ENCODE measurements at places on chromosomes 5 and 9. TPM values are rescaled to one million over a fixed set of nuclear protein-coding genes. Genes with fewer than 3 reads are reported as not detected.

NCS1 gene
- total RNA-seq: 16.5 TPM

DNA sequence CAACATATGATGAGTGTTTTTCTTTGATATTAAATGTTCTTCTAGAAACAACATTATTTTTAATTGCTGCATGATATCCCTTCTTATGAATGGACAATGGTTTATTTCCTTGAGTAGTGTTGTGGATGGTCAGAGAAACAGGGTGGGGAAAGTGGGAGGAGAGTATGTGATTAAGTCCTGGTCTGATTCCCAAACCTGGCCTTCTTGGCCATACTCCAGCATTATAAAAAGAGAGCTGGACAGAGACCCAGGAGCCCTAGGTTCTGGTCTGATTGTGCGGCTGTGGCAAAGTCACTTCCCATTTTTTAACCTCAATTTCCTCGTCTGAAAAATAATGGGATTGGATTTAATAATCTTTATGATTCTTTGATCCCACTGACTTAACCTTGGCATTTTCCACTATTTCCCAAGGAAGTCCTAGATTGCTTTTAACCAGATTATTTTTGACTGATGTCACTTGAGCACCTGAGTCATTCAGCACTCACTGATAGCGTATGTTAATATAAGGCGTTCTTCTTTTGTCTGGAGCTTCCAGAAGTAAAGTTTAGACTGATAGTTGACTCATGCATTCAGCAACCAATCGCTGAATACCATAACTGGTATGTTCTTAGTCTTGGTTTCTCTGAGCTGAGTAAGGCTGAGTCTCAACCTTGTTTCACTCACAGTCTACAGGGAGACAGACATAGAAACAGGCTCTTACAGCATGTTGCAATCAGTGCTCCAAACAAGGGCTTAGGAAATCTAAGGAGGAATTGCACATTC is 26.2 kb downstream of the OSMR start:
- H3K27me3 ChIP-seq: no peaks in the 10 kb centered on the region
- DNase-seq: no peak
- no peaks in the 10 kb centered on the region for H3K4me1 ChIP-seq
- H3K36me3 ChIP-seq: no peaks in the 10 kb centered on the region
- no peak overlapping the region for H3K4me3 ChIP-seq

- no peak overlapping the region for H3K4me3 ChIP-seq
- no peak overlapping the region for H3K27ac ChIP-seq
- H3K36me3 ChIP-seq: peaks cover 6% of the 10 kb centered on the region
- no peaks in the 10 kb centered on the region for H3K4me1 ChIP-seq
- no peak for DNase-seq
Observed at GRCh38 chr9:21872696-21873095, 70.3 kb downstream of the MTAP start.

DNA sequence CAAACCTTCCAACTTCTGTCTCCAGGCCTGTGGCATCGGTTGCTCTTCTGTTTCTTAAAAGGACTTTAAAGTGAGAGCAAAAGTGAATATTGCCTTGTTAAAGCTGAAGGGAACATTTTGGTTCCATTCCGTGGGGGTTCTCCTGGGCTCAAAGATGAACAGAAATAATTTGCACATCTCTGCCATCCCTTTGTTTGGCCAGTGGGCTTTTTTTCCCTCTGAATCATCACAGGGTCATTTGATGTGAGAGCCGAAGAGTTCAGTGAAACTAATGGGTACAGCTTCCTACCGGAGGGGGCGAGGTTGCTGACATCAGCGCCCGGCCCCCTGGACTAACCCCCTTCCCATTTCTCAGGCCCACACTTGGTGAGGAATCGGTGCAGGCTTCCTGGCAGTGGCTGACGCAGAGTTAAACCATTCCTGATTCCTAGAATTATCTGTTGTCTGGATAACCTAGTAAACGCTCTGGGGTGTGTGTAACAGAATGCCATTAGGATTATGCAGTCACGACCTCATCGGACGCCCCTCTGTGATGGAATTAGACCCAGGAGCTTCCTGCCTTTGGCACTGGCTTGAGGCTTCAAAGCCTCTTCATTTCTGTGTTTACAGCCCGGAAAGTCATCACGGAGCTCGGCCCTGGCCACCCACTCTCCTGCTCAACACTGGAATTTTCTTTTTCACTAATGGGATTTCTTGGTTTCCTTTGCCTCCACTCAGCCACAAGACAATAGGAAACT is 61.6 kb upstream of the RPL26L1 start:
- peaks cover 7% of the 10 kb centered on the region for H3K36me3 ChIP-seq
- no peak for DNase-seq
- peak overlapping the region; percentile 20 for H3K27ac ChIP-seq
- H3K4me3 ChIP-seq: no peak overlapping the region

SLC4A9 gene
- not detected for total RNA-seq

ALDH1A1 gene
- 187 TPM for total RNA-seq

DNA sequence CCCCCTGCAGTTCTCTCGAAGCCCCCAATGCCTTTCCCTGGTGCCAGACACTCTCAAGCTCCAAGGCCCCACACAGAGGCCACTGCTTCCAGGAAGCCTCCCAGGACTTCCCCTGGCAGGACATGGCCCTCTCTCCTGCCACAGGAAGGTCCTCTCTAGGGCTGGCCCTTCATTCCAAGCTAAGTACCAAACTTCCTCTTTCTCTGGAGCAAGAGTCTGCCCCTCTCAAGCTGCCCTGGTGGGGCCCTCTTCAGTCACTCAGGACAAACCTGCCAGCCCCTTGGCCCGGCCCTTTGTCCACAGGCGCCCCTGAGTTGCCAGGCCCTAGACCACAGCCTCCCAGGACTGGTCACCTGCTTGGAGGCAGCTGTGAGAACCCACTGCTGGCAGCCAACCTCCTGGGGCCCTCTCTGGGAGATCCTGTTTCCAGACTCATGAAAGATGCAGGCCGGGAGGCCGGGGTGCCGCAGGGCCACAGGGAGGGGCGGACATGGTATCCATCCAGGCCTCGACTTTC is 6.6 kb downstream of the NINJ1 start:
- no peak for DNase-seq
- peak overlapping the region; percentile 96 for H3K27ac ChIP-seq
- H3K4me1 ChIP-seq: peaks cover 71% of the 10 kb centered on the region
- H3K36me3 ChIP-seq: peaks cover 37% of the 10 kb centered on the region
- H3K4me3 ChIP-seq: peak overlapping the region; percentile 4

SOWAHA gene
- total RNA-seq: 91.8 TPM

EXOC3 gene
- 94.9 TPM for total RNA-seq

PRRX2 gene
- 2.6 TPM for total RNA-seq

SNX24 gene
- 19.3 TPM for total RNA-seq

DNA sequence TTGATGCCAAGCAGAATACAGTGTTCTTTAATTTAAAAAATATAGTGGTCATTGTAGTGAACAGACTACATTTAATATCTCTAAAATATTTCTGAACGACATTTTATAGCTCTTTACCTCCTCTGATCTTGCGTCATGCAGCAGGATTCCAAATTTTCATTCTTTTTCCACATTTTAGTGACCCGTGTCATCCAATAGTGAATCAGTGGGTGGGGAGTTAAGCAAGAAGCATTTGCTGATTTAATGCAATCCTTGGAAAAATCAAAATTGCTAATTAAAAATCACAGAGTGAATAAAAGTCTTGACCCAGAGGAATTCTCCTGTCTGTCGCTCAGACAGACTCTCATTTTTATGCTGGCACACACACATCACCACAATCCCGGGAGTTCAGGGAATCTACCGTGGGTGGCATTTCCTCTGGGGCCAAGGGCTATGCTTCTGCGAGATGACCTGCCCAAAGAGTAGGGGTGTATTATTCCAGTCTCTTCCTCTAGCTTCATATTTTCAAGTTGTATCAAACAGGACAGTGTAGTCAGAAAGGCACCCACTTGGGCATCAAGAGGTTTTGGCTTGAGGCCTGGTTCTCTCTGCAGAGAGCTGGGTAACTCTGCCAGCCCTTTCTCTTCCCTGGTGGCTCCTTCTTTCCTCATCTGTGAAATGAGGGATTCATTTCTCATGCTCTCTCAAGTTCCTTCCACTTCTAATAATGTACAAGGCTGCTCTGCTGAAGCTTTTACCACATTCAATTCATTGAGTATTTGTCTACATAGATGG is 24.8 kb upstream of the OTP start:
- no peaks in the 10 kb centered on the region for H3K27me3 ChIP-seq
- no peaks in the 10 kb centered on the region for H3K4me1 ChIP-seq
- H3K36me3 ChIP-seq: no peaks in the 10 kb centered on the region
- no peak for DNase-seq
- H3K27ac ChIP-seq: no peak overlapping the region
- no peak overlapping the region for H3K4me3 ChIP-seq

DNA sequence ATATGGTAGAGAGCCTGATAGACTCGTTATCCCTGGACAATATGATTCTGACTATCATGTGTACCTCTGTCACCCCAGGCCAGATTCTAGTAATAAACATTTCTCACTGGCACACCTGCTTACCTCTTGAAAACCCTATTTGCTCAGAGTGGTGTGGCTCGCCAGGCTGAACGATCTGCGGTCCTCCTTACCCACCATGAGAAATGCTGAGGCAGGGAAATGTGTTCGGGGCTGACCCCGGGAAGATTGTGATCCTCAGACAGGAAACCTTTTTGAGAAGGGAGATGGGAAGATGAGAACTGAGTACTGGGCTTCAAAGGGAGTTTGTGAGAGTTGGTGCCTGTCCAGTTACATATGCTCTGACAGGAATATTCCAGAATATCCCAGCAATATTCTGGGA is 10.7 kb upstream of the PRXL2C start:
- H3K4me3 ChIP-seq: no peak overlapping the region
- DNase-seq: no peak
- no peaks in the 10 kb centered on the region for H3K4me1 ChIP-seq
- no peaks in the 10 kb centered on the region for H3K27me3 ChIP-seq

DNA sequence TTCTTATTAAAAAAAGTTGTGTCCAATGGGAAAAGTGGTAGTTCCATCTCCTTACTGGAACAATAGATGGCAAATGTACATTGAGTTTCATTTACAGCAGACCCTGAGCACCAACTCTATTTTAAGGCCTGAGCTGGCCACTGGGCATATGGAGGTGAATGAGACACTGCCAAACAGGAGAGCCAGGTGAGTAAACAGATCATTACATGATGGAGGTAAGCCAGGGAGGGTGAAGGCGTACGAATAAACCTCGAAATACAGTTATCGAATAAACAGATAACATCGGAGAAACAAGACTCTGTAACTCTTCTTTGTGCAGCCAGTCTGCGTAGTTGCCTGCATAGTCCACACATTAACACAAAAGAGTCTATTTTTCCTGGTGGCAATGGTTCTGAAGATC is 446.4 kb upstream of the KLF4 start:
- H3K36me3 ChIP-seq: no peaks in the 10 kb centered on the region
- no peak overlapping the region for H3K4me3 ChIP-seq
- peaks cover 2% of the 10 kb centered on the region for H3K4me1 ChIP-seq
- no peak overlapping the region for H3K27ac ChIP-seq
- no peak for DNase-seq

DNA sequence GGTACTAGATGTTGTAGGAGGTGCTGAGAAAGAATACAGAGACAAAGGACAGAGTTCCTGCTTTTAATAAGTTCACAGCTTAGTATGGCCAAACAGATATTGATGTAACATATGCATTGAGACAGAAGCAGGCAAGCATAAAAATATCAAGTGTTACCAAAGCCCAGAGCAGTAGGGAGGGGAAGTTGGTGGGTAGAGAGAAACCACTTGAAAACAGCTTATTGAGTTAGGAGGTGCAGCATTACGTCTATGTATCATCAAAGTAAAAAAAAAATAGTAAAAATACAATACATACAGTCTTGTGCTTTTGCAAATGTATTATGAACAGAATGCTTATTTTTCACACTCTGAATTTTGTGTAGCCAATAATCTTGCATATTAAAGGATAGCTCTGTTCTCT is 441.8 kb upstream of the SGCD start:
- no peak overlapping the region for H3K4me3 ChIP-seq
- H3K4me1 ChIP-seq: no peaks in the 10 kb centered on the region
- no peaks in the 10 kb centered on the region for H3K36me3 ChIP-seq

- no peak for DNase-seq
- H3K4me1 ChIP-seq: no peaks in the 10 kb centered on the region
- H3K36me3 ChIP-seq: no peaks in the 10 kb centered on the region
- no peak overlapping the region for H3K4me3 ChIP-seq
- no peak overlapping the region for H3K27ac ChIP-seq
Observed at GRCh38 chr5:16565118-16565517, 51.7 kb downstream of the RETREG1 start.

SPAG8 gene
- total RNA-seq: not detected

DNA sequence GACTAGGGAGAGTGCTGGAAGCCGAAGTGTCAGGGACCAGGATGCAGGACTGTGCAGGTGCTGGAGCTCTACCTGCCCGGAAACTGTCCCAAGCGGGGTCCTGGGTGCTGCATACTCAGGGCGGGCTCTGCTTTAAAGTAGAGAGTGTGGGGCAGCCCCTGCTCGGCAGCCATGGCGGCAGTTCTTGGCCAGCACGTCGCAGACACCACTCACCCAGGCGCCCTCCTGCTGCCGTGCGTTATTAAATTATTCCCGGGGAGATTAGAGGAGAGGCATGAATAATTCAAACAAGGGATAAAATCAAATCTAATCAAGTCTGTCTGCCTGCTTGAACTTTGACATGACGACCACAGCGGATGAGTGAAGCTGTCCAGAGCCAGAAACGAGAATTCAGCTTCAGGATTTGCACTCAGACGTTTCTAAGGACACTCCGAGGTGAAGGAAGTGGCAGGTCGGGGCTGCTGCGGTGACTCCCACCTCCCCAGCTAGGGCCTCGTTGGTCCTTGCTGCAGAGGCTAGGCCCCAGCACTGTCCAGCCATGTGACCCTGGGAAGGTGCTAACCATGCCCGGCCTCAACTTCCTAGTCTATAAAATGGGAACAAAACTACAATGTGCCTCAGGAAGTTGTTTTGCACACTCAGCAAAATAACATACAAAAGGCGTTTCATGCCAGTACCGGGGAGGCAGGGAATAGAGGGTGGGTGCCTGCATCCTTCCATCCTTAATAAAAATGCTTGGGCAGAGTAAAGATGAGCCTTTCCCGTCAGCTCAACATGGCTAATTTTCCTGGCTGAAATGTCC is 91.3 kb upstream of the ADAMTS2 start:
- H3K27ac ChIP-seq: no peak overlapping the region
- H3K27me3 ChIP-seq: peaks cover 36% of the 10 kb centered on the region
- H3K4me1 ChIP-seq: no peaks in the 10 kb centered on the region
- H3K36me3 ChIP-seq: no peaks in the 10 kb centered on the region

DNA sequence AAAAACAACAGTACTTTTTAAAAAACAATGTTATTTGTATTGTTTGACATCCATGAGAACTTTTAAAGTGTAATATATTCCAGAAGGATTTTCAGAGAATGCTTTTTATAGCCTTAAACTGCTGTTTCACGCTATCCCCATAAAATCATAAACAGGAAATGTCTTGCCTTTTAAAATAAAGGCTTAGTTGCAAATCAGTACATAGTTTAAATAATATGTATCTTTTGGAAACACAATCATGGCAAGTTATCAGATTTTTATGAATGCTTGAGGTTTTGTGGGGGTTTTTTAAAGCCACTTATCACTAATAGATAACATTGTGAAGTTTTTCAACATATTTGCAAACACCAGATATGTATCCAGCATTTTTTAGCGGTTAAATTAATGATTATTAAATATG is 37.2 kb upstream of the F2RL2 start:
- DNase-seq: no peak
- no peaks in the 10 kb centered on the region for H3K4me1 ChIP-seq
- H3K27ac ChIP-seq: no peak overlapping the region
- H3K36me3 ChIP-seq: peaks cover 33% of the 10 kb centered on the region
